Fibroblast of skin of right biceps (primary cell): ENCODE measurements at places on chromosomes 3 and 15.

- DNase-seq, result peak; percentile 64
Observed at GRCh38 chr3:148309390-148310035, 388.2 kb upstream of the AGTR1 start.

GRCh38 chr15:25342629-25343028 lies 96.2 kb downstream of the UBE3A start:
- DNase-seq, result no peak

DNA sequence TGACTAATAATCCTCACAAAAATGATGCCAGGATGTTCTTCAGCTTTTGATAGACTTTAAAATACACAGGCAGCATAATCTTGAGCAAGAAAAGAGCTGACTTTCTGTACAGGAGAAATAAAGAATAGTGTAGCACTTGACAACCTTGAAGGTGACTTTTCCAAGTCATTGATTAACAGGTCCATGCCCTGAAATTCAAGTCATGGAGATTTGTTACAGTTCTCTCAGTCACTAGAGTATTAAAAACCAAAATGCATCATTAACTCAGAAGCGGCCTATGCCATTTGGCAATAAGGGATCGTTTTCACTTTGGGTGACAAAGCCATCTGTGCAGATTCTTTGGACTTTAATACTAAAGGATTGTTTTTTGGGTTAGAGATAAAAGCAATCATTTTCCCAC lies 692.7 kb upstream of the SGO1 start:
- DNase-seq, result no peak

GRCh38 chr3:133271539-133271938 lies 128.3 kb upstream of the BFSP2 start:
- no peak for DNase-seq

DNA sequence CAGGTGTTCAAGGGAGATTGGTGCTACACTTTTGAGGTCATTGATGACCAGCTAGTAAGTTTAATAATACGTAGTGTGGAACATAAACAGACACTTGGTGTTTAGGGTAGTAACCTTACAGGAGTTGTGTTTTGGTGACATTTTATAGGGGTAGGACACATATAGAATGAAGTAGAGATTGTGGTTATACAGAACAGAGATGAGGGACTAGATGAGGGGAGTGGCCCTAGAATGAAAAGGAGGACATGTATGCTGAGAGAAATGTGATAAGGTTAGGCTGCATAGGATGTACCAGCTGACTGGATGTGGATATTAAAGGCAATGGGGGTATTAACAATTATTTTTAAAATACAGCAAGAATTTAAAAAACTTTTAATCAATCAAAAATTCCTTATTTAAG lies 8.0 kb downstream of the MBNL1 start:
- no peak for DNase-seq

DNA sequence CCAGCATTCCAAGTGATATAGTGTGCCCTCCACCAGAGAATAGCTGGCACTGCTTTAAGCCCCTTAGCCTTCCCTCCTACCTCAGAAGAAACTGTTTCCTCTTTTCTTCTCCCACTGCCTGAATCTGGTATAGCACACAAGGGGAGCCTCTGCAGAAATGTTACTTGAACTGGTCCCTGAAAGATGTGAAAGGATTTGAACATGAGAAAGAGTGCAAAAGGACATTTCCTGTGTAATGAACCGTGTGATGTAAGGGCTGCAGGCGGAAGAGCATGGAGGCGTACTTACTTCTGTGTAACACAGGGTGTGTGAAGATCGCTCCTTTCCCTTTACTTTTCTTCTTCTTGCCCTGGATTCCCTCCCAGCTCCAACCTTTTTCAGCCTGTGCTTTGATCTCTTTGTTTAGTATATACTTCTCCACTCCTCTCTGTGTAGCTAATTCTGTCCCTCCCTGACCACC lies 8.4 kb downstream of the TMOD3 start:
- no peak for DNase-seq

DNA sequence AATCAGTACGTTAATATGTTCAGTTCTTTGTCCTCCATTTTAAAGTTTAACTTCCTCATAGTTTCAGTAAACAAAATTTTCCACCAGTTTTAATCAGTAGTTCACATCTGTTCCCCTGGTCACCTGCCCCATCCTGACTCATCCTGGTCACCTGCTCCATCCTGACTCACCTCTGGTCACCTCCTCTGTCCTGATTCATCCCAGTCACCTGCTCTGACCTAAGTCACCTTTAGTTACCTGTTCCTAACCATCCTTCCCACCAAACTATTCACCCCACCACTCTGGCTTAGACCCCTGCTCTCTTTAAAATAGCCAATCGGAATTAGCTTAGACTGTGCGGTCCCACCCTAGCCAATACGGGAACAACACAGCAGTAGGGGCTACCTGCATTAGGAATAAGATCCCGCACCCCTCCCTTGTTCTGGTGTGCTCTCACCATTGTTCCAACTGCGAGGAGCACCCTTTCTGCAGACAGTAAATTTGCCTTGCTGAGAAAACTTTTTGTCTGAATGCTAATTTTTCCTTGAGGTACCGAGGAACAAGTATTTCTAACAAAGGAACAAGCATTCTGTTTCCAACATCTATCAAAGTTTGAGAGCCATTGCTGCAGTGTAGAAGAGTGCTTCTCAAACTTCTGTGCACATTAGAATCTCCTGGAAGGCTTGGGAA lies 169.3 kb downstream of the ADAMTS17 start:
- no peak for DNase-seq

DNA sequence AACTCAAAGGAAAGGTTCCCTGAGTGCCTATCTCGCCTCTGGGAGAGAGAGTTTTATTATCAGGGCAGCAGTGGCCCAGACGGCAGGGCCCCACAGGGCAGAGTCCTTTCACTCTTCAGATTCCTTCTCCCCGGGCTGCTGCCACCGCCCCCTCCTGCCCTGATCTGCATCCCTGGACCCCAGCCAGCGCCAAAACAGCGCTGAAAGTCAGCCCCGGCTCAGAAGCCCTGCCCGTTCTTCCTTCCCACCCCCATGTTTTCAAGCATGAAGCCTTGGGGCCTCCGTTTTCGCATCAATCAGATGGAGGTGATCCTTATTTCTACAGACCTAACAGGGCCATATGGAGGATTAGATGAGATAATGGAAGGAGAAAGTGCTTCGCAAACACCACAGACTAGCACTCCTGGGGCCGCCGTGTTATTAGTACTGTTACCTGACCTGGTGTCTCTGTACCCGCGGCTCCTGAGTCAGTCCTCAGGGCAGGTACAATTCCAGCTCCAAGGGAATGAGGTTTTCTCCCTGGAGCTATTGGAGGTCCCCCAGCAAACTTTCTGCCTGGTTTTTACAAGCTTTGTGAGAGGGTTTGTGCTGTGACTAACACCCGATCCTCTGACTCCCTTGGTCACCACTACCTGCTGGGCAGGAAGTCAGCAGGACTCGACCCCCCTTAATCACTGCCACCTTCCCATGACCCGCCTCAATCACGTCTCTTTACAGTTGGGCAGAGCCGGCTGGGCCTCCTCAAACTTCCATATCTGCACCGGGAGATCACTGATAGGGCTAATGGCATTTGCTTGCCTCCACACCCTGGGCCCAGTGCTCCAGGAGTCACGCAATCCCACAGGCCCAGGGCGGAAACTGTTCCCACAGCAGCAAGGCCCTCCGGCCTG lies 39.5 kb upstream of the TSEN2 start:
- DNase-seq, result no peak

- DNase-seq, result no peak
Observed at GRCh38 chr3:40170395-40170794, 139.1 kb upstream of the EIF1B start.

DNA sequence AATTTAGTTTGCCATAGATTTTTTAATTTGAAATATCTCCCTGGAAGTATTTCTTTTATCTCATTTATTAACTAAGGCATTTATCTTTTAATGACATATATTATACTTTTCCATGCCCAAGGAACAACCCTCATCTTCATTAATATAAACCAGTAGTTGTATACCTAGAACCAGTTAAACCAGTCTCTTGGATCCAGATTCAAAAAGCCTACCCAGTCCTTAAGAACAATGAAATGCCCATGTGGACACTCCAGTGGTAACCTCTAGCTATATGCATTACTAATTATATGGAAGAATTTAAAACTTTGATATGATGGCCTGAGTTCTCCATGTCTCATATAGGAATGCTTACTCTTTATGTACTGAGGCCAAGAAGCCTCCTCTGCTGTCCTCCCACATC lies 4.8 kb downstream of the SIDT1 start:
- DNase-seq, result no peak

- no peak for DNase-seq
Observed at GRCh38 chr3:36303286-36303685, 77.0 kb upstream of the STAC start.

GRCh38 chr3:79199966-79200365 lies 567.8 kb downstream of the ROBO1 start:
- peak; percentile 8 for DNase-seq

DNA sequence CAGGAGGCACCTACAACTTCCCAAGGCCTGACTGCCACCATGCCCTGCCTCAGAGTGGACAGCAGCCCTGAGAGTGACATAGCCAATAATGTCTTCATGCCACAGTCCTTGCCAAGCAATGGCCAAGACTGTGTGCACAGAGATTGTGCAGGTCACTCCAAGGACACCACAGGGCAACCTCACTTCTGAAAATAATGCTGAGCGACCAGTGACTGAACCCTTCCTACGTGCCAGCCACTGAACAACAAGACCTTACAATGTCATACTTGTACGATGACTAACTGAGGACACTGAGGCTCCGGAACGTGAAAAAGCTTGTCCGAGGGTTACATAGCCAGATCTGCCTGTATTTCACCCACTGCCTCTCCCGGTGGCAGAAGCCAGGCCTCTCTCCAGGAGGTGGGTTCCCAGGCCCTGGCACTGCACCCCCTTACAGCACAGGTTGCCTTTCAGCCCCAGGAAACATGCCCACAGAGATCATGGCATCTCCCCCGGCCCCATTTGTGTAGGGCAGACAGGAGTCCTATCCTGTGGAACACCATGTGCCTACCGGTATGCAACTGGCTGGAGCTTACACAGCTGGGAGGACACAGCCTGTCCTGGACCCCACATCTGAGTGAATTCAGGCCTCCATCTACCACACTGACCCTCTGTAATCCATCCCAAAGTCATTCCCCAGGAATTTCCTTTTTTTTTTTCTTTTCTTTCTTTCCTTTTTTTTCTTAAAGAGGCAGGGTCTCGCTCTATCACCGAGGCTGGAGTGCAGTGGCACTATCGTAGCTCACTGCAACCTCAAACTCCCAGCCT lies 72.3 kb downstream of the SLC12A8 start:
- peak; percentile 80 for DNase-seq

DNA sequence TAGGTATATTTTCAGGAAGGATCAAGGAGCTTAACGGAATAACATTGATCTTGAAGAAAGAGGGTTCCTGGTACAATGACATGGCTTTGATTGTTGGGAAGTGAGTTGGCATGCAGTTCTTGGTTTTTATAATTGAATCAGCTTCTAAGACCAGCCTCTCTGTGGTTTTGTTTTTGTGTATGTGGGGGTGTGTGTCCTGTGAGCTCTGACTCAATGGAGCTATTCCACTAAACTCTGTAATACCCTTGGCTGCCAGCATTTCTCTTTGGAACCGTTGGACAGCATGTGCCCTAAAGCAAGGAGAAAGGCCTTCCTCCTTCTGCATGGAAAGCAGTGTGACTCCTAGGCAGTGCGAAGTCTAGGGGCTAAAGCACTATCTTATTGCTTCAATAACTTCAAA lies 124.8 kb downstream of the EDEM1 start:
- no peak for DNase-seq

DNA sequence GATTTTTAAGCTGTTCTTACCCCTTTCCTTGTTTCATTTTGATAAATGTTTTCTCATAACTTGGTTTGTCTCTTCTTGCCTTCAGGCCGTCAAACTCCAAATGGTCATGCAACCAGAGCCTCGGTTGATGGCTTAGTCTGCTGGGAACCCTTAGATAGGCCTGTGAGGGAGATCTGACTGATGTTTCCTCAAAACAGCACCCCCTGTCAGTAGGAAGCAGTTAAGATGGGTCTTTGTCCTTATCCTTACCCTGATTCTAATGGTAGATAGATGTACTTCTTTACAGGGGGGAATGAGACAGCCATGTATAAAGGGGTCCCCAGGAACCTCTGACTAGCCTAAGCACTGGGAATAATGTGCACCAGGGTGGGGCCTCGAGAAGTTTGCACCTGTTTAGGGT lies 16.3 kb upstream of the OR5H1 start:
- no peak for DNase-seq

GRCh38 chr3:39631136-39631535 lies 163.7 kb downstream of the MOBP start:
- DNase-seq, result no peak

GRCh38 chr15:83099290-83099689 lies 8.2 kb upstream of the TM6SF1 start:
- DNase-seq, result no peak

GRCh38 chr3:33911525-33912322 lies 113.3 kb downstream of the PDCD6IP start:
- peak; percentile 88 for DNase-seq

- DNase-seq, result no peak
Observed at GRCh38 chr15:61764141-61764540, 296.1 kb downstream of the VPS13C start.

- no peak for DNase-seq
Observed at GRCh38 chr3:126103121-126104027, 19.4 kb upstream of the SLC41A3 start.

- peak; percentile 29 for DNase-seq
Observed at GRCh38 chr3:144556392-144556791, 584.8 kb downstream of the DIPK2A start.

GRCh38 chr3:136177876-136178275 lies 18.3 kb downstream of the MSL2 start:
- no peak for DNase-seq

- no peak for DNase-seq
Observed at GRCh38 chr3:132840201-132840700, 118.0 kb upstream of the NPHP3 start.

- DNase-seq, result no peak
Observed at GRCh38 chr3:132232231-132232792, 84.9 kb upstream of the ACP3 start.

- no peak for DNase-seq
Observed at GRCh38 chr15:85780225-85780985, 14.3 kb downstream of the KLHL25 start.

DNA sequence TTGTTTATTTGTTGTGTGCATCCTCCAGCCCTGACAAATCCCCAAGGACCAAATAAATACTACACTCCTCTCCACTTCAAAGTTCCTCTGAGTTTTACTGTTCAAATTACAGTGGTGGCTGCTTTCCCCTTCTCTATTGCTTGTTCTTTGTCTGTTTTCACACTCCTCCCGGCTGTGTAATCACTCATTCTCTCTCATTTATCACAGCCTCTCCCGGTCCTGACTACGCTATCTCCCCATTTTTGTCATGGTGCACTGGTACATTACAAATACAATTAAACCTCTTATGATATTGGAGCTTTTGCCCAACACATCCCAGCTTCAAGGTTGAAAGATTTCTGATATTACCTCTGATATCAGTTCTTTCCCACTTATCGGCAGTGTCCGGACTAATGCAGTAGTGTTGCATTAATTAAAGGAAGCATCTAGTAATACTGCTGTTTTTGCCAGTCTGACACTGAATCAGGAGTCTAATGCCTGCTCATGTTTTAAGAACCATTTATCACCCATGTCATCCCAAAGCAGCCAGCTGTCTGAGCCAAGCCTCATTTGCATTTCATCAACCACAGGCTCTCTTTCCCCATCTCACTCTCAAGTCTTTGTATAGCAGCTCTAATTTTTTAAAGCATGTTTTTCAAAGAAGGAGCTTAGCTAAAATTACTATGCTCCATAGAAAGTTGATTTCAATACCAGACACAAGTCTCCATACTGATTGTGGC lies 740.5 kb downstream of the ROBO2 start:
- no peak for DNase-seq
